ENCODE measurements at places on chromosomes 2 and 18. TPM values are rescaled to one million over a fixed set of nuclear protein-coding genes. Genes with fewer than 3 reads are reported as not detected.

- DNase-seq, result no peak
Measured at GRCh38 chr2:138964418-138964817, 184.2 kb upstream of the NXPH2 start.

The OBSL1 gene
- total RNA-seq, result 20.6 TPM

- DNase-seq, result peak; percentile 94
Measured at GRCh38 chr2:171687287-171688128, at the start of gene DYNC1I2. Gene DYNC1I2, plus strand, starts transcription at chr2:171687469. Its CDS starts 2,687 bp downstream, at chr2:171690156.

DNA sequence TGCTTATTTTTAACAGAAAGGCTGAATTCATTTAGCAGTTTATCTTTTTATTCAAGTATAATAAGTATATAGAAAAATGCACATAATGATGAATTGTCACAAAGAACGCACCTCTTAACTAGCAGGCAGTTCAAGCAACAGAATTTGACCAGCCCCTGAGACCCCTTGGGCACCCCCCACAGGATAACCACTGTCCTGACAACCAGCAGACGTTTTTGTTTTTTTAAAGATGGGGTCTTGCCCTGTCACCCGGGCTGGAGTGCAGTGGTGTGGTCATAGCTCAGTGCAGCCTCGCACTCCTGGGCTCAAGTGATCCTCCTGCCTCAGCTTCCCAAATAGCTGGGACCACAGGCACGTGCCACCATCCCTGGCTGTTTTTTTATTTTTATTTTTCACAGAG lies 14.0 kb downstream of the PRELID3A start:
- no peak for DNase-seq

The EHBP1 gene
- 29.3 TPM for total RNA-seq

GRCh38 chr2:144362401-144362800 lies 157.5 kb downstream of the ZEB2 start:
- no peak for DNase-seq

DNA sequence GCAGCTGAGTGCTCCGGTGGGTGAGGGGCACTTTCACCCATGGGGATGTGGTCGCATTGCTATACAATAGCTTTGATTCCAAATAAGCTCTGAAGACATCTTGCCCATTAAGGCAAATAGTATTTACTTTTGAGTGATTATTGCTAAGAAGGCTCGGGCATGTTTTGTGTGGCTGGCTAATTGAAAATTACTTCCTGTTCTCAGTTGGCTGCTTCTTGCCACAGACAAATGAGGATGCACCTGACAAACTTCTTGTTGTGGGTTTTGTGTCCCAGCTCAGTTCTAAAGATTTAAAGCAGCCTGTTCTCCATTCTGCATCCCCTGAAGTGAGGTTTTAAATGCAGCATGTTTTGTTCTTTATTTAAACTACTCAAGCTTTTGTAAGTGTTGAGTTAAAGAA lies 88.3 kb downstream of the KCNS3 start:
- DNase-seq, result no peak

DNA sequence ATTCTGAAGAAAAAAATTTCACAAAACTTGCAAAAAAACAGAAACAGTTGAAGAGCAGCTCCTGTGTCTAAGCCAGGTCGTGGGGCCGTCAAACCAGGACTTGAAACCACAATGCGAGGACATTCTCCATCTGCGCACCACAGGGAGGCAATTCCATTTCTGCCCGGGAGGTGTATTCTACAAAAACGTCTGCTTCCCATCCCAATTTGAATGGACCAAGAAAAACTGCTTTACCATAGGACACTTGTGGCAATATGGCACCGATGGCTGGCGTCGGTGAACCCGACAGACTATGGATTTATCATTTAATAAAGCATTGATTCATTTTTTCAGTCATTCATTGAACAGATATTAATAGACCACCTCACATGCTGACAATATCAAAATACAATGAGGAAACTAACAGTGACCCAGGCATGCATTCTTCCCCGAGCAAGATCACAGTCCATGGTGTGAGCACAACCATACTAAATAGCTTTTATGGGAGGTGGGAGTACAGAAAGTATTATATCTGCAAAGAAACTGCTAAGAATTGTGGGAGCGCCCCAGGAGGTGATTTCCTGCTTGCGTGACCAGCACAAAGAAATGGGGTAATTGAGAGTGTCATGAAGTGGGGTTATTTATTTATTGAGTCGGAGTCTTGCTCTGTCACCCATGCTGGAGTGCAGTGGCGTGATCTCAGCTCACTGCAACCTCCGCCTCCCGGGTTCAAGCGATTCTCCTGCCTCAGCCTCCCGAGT lies 10.5 kb upstream of the ZAP70 start:
- DNase-seq, result no peak

The TGFA gene
- 0.93 TPM for total RNA-seq

DNA sequence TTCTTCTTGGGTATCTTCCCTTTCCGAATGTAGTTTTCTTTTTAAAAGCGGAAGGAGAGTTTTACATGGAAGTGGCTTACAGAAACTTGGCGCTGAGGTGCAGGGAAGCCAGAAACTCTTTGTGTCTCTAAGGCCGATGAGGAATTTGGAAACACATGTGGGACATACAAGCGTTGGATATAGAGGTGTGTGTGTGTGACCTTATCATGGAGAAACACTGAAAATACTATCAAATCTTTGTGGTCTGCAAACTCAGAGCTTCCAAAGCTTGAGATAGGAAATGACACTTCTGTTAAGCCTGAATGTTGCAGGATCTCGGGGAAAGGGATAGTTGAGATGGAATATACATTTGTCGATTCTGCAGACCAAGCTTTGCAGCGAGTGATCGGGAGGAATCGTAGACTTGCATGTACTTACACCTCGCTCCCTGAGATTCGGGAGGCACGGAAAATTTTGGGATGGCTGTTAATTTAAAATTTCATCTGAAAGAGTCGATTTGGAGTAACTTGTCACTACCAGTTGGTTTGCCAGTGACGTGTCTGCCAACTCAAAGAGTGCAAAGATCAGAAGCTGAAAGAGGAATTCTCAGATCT lies 1.0 kb downstream of the NAB1 start:
- DNase-seq, result no peak

The DSEL gene
- total RNA-seq, result 7.6 TPM

DNA sequence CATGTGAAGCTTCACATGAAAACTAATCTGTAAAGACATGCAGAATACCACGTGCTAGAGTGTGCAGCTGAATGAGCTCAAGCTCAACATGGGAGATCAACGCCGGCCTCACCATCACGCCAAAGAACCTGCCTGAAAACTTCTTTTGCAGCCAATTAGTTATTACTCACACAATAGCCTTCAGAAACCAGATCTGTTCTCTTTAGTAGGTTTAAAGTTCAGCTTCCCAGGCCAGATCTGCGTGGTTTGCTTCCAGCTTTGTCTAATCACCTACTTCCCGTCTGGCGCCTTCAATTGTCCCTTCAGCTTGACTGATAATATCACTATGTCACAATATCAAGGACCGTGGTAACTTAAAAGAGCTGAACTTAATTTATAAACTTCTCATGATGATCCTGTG lies 68.0 kb upstream of the ZNF236 start:
- DNase-seq, result no peak

DNA sequence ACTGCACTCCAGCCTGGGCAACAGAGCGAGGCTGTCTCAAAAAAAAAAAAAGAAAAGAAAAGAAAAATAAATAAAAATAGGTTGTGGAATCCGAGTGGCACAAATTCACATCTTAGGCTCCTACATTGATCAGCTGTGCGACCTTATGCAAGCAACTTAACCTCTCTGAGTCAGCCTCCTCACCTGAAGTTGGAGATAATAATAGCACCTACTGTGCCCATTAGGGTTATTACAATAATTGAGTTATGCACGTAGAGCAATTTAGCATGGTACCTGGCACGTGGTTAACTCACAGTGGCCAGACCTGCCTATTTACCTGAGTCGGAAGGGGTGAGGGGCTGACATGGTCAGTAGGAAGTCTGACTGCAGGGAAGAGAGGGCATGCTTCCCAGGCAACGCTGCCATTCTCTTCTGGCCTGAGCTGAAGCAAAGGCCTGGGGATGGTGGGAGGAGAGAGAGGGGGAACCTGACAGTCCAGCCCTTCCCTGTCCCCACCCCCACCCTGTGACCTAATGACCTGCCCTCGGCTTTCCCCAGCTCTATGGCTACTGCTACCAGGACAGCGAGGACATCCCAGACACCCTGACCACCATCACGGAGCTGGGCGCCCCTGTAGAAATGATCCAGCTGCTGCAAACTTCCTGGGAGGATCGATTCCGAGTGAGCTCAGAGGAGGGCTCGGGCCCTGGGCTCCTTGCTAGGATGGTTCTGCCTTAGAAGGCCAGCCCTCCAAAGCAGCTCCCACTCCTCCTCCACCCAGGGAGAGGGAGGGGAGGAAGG lies 5.1 kb downstream of the PKDCC start:
- no peak for DNase-seq

- no peak for DNase-seq
Measured at GRCh38 chr2:23545396-23545795, 160.4 kb downstream of the KLHL29 start.

DNA sequence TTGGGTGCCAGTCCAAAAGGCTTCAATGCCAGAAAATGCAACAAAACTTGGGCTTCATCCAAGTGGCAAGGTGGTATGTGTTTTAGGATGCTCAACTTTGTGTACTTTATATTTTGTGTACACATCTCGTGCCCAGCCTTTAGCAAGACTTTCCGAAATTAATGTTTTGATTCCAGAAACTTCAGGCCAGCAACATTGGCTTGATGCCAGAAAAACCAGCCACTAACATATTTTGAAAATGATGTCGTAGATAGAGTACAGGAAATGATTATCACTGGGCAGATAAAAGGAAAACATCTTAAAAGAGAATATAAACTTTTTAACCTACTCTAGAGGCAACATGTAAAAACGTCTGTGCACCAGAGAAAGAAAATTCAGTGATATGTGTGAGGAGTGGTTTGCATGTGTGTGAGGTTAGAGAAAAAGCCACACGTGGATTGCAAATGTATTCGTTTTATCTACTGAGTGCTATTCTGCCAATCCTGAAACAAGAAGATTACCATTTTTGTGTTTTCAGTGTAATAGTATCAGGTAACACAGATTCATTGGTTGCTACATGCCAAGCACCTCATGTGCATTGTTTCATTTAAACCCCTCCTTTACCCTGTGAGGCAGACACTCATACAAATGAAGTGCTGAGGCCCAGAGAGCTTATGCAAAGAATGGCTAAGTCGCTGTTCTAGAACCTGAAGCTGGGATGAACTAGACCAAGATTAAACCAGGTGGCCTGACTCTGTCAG lies 264.8 kb downstream of the C1D start:
- DNase-seq, result no peak

- DNase-seq, result no peak
Measured at GRCh38 chr2:235749771-235750160, 255.9 kb downstream of the AGAP1 start.

DNA sequence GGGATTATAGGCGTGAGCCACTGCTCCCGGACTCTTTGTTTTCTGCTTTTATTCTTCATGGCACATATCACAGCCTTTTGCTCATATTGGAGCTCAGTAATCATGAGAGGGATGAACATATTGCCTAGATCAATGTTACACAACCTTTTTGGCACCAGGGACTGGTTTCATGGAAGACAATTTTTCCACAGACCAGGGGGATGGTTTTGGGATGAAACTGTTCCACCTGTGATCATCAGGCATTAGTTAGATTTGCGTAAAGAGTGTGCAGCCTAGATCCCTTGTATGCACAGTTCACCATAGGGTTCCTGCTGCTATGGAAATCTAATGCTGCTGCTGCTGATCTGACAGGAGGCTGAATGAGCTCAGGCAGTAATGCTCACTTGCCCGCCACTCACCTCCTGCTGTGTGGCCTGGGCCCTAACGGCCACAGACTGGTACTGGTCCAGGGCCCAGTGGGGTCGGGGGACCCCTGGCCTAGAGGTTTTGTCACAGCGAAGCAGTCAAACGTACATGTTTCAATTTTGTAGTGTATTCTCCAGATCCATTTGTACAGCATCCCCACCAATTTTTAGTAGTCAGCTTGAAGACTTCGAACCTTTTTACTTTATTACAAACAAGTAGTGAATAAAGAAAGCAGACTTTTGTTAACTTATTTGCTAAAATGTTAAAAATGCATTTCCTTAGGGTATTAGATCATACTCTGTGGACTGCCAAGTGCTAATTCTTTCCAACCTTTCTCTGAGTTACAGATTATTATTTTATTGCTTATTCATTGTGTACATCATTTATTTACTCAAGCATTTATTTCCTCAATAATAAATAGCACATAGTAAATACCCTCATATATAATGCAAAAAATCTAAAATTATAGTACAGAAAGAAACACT lies 6.2 kb downstream of the DAW1 start:
- no peak for DNase-seq

The FIGLA gene
- total RNA-seq, result not detected

The PROKR1 gene
- not detected for total RNA-seq

The CRYGB gene
- not detected for total RNA-seq

- DNase-seq, result no peak
Measured at GRCh38 chr2:218290316-218291261, 1.7 kb downstream of the TMBIM1 start.

The TLX2 gene
- total RNA-seq, result not detected

- no peak for DNase-seq
Measured at GRCh38 chr2:102284611-102285010, 26.8 kb upstream of the IL1RL1 start.

DNA sequence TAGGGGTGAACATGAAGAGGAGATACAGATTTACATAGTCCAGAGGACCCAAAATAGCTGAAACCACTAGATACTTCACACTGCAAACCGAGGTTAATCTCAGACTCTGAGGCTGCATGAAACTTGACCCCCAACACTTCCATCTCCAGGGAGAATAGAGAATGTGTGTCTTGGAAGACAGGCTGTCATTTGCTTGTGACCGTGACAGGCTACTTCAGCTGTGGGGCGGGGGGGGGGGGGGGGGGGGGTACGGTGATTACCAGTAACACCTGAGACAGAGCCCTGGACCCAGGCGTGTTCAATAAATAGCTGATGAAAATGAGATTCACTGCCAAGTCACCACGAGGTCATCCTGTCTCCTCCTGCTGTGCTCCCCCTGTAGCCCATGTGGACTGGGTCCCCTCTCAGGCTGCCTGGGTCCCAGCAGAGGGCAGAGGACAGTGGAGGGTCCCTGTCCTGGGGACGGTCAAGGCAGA lies 5.7 kb upstream of the KLHL29 start:
- DNase-seq, result no peak

DNA sequence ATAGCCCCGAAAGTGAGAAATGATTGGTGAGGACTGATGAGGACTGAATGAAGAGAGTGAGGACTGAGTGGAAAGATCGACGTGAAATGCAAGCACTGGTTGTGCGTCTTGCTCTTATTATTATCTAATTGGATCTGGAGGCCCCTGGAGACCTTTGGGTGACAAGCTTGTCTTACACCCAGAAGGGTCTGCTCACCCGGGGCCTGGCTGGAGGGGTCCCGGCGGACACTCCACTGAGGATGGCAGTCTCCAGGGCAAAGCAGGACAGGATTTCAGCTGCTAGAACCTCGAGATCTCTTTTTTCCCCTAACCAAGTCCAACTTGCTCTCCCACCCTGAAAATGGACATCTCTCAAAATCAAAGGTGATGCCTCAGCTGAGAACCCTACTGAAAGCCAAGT lies 160.2 kb downstream of the MYT1L start:
- no peak for DNase-seq

Measured in glomerular endothelial cell (primary cell).